NCI-H2171 treated with DMSO at 0.1 percent for 48 hours (cell line): ENCODE measurements at places on chromosomes 3 and 15.

GRCh38 chr15:31814082-31814481, 216.2 kb upstream of the CHRNA7 start:
- no peak for DNase-seq

DNA sequence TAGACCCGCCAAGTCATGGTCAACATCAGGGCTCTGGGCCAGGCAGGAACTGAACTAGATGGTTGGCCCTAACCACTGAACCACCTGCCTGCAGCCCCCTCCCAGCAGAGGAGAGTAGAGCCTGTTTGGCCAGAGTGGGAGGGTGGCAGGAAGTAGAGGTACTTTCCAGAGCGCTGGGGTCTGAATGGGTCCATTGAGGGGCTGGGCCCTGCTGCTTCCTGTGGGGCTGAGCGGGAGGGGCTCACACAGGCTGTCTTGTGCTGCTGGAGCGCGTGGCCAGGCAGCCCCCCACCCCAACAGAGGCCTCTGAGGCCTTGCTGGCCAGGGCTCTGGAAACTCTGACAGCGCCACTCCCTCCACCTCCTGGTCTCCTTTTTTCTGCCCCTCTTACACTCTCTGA, 17.4 kb downstream of the CSPG4 start:
- no peak for DNase-seq

GRCh38 chr3:24088782-24089181, 143.7 kb downstream of the NR1D2 start:
- peak; percentile 4 for DNase-seq

DNA sequence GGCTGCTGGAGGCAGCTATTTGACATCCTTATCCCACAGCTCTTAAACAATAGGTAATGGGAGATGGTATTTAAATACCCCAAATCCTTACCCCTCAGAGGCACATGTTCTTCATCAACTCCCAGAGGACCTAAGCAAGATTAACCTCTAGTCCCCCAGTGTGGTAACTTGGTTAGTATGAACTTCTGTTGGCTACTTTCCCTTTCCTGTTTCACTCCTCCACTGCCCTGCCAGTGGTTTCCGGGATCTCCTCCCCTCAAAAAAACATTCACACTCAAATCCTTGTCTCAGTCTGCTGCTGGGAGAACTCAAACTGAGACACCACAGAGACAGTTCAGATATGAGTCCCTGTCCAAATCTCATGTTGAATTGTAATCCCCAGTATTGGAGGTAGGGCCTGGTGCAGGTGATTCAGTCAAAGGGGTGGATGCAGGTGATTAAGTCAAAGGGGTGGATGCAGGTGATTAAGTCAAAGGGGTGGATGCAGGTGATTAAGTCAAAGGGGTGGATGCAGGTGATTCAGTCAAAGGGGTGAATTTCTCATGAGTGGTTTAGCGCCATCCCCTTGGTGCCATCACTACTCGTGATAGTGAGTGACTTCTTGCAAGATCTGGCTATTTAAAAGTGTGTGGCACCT, 335.0 kb upstream of the CTNNB1 start:
- no peak for DNase-seq

GRCh38 chr3:52126036-52126435, 28.2 kb downstream of the POC1A start:
- DNase-seq, result no peak

- no peak for DNase-seq
Observed at GRCh38 chr3:10437272-10437994, 68.0 kb downstream of the ATP2B2 start.
